ENCODE measurements at places on chromosomes 3 and 15.

DNA sequence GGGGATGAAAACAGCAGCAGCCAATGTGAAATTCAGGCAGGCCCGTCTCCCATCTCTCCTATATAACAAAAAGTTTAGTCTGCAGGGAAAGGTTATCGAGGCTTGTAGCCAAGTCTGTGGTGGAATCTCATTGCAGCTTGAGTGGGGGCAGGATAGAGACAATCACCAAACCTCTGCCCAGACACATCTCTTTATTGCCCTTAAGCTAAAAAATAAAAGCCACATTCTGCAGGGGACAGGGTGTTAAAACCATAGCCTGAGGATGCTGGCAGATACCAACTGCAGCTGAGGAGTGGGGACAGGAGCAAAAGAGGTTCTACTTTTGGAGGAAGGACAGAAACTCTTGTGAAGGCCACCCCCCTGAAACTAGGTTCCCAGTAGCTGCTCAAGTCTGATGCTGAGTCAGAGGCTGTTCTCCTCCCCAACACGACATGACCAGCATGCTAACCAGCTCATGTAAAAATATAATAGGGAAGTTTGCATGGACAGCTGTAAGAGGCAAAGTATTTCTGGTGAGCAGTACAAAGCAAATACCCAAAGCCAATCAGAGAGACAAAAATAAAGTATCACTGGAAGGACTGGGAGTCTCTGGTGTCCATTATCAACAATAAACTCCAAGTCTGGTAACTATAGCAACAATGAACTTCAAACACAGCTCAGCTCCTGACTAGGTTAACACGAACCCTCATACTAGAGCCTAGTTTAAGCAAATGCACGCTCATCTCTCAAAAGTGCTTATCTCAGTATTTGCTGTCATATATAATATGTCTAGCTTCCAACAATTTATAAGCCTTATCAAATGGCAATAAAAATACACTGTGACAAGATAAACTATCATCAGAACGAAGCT is 362.2 kb upstream of the SLCO3A1 start:
- DNase-seq, result no peak

- no peak for DNase-seq
Observed at GRCh38 chr3:11601446-11602238, 42.1 kb downstream of the VGLL4 start.

DNA sequence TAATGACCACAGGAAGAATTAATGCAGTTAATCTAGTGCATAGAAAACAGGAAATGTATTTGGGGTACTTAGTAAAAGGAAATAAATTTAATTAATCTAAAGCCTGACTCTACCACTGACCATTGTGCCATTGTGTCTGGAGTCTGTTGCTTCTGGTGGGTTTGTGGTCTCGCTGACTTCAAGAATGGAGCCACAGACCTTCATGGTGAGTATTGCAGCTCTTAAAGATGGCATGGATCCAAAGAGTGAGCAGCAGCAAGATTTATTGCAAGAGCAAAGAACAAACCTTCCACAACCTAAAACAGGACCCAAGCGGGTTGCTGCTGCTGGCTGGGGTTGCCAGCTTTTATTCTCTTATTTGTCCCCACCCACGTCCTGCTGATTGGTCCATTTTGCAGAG is 711.5 kb upstream of the LMCD1 start:
- no peak for DNase-seq

DNA sequence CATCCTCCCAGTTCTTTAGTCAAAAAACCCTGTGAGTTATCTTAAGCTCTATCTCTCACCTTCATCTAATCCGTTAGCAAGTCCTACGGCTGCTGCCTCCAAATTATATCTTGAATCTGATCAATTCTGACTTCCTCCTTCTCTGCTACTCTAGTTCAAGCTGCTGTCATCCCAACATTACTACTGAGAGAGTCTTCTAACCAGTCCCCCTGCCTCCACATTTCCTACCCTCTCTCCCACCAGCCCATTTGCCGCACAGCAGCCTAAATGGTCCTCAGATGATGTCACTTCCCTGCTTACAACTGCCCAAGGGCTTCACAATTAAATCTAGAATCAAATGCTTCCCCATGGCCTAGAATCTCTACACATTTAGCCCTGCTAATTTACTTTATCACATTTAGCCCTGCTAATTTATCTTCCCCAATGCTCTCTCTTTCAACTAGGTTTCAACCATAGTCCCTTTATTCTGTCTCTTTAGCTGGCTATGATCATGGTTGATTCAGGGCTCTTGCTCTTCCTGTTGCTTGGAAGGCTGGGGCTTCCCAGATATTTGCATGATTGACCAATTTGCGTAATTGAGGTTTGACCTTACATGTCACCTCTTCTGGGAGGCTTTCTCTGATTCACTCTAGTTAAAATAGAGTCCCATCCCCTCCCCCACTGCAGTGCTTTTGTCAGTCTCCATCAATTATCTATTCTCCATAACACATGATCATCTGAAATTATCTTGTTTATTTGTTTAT is 11.0 kb upstream of the ARL14 start:
- no peak for DNase-seq

- DNase-seq, result no peak
Observed at GRCh38 chr3:55591888-55592287, 104.8 kb upstream of the WNT5A start.

Measured in stimulated activated CD4-positive, alpha-beta T cell treated with anti-CD3 and anti-CD28 coated beads, Interleukin-4, amount 100 ng/mL, for 48 hours (primary cell).